Left renal cortex interstitium (tissue), 4 donors: ENCODE measurements at places on chromosomes 7 and 10.

- DNase-seq, result no peak
Measured at GRCh38 chr10:17643339-17643754, 604 bp upstream of the STAM start.

DNA sequence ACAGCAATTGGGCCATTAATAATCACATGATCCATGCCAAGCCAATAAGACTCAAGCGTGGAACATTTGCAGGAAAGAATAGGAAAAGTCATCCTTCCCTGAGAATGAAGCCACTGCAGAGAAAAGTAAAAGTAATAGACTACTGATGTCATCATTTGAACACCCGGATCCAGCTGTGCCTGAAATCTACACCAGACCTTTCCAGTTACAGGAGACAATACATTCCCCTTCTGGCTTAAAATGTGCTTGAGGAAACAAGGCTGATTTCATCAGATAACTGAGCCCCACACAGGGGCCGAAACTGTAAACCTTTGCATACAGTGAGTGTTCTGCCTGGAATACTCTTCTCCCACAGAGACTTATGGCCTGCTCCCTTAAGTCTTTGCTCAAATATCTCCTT lies 232.8 kb downstream of the KCNMA1 start:
- DNase-seq, result no peak

DNA sequence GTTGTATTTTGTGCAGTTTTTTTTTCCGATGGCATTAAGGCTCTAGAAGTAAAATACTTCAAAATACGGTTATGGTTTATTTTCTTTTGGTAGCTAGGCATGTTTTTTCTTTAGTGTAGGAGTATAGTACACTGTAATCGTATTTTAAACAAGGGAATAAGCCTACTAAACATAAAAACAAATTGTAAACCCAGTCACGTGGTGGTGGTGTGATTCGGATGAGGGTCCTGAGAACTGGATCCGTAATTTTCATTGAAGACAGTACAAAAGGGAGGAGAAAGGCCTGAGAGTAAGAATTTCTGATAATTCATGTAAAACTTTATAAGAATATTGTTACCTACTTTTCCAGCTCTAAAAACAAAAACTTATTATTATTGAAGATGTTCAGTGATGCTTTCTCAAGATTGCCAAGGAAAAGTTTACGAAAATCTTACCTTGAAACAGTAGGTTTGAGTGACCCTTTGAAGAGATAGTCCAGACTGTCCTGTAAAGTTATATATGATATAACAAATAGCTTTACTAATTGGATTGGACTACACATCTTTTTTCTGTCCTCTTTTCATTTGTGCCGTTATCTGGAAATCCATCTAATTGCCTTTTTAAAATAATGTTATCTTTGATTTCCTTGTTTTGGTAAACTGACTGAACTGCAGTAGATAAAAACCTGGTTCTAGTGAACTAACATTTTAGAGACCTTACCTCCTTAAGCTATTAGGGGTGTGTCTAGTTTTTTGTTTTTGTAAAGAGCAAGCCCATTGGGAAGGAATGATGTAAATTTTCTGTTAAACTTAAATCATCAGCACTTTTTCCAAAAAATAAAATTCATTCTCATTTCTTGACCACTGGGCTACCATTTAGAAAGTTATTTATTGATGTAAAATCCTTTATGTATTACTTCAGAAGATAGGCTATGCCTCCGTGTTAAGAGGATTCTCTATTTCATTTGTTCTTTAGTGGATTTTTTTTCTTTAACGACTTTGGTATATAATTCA lies 1.0 kb upstream of the PBLD start:
- DNase-seq, result no peak

- no peak for DNase-seq
Measured at GRCh38 chr10:80720549-80720948, 182.8 kb downstream of the SH2D4B start.
